ENCODE measurements at places on chromosomes 4 and X. TPM values are rescaled to one million over a fixed set of nuclear protein-coding genes. Genes with fewer than 3 reads are reported as not detected.

RBMXL3 gene
- not detected for total RNA-seq

BST1 gene
- 8.7 TPM for total RNA-seq

ITM2A gene
- total RNA-seq: 2.1 TPM

ZNF81 gene
- 3.5 TPM for total RNA-seq

TGIF2LX gene
- total RNA-seq: not detected

GABRQ gene
- under 0.01 TPM for total RNA-seq

HSD17B10 gene
- total RNA-seq: 59.4 TPM

MYOZ2 gene
- total RNA-seq: not detected

PCDH18 gene
- 423 TPM for total RNA-seq

ITIH6 gene
- not detected for total RNA-seq

CNGA1 gene
- total RNA-seq: not detected

TBC1D9 gene
- total RNA-seq: 22.8 TPM

EDA2R gene
- total RNA-seq: 12.8 TPM

SGMS2 gene
- total RNA-seq: 38.9 TPM

TENM3 gene
- 6.0 TPM for total RNA-seq

GLRA3 gene
- not detected for total RNA-seq

SPACA5B gene
- total RNA-seq: not detected

XAGE1A gene
- not detected for total RNA-seq

TECRL gene
- not detected for total RNA-seq

ETNPPL gene
- total RNA-seq: not detected

RHOXF2 gene
- total RNA-seq: not detected

RAB33A gene
- 2.5 TPM for total RNA-seq

SOWAHB gene
- total RNA-seq: not detected
